ENCODE measurements at places on chromosomes 5 and 9. TPM values are rescaled to one million over a fixed set of nuclear protein-coding genes. Genes with fewer than 3 reads are reported as not detected.

- no peak for DNase-seq
- peaks cover 5% of the 10 kb centered on the region for H3K27me3 ChIP-seq
- H3K27ac ChIP-seq: no peak overlapping the region
- no peaks in the 10 kb centered on the region for H3K36me3 ChIP-seq
- no peak overlapping the region for H3K4me3 ChIP-seq
Observed at GRCh38 chr9:116939614-116940013, 252.5 kb downstream of the TRIM32 start.

The PLPPR1 gene
- not detected for polyA plus RNA-seq

DNA sequence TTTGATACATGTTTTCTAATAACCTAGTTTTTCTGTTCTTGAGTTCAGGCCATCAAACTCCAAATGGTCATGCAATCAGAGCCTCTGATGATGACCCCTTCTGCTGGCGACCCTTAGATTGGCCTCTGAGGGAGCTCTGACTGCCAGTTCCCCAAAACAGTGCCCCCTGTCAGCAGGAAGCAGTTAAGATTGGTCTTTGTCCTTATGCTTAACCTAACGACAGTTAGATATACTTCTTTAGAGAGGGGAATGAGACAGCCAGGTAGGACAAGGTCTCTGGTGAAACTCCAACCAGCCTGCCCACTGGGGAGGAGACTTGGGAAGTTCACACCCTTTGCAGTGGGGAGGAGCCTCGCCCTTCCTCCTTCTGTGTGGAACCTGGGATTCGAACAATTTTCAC is 390.4 kb upstream of the KIF2A start:
- H3K36me3 ChIP-seq: no peaks in the 10 kb centered on the region
- H3K4me1 ChIP-seq: no peaks in the 10 kb centered on the region
- no peak overlapping the region for H3K27ac ChIP-seq

DNA sequence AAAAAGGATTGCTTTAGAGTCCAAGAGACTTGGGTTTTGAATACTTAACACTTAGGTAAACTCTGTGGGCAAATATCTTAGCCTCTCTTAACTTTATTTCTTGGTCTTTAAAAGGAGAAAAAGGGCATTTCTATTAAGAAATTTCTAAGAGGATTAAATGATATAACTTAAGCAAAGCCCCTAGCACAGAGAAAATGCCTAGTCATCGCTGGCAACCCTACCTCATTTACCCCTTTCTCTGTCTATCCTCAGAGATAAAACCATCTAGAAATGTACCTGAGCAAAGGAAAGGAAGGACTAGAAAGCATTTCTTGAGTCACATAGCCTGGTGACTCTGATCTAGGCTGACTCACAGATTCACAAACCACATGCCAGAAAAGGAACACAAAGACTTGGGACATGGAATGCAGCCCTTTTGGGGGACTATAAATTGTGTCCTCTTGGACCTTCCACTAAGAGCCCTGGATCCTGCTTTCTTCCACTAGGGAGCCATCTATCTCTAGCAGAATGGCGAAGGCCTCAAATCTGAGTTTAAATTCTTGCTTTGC is 120.6 kb downstream of the FOXD1 start:
- H3K27ac ChIP-seq: no peak overlapping the region
- no peak for DNase-seq
- peaks cover 3% of the 10 kb centered on the region for H3K36me3 ChIP-seq

DNA sequence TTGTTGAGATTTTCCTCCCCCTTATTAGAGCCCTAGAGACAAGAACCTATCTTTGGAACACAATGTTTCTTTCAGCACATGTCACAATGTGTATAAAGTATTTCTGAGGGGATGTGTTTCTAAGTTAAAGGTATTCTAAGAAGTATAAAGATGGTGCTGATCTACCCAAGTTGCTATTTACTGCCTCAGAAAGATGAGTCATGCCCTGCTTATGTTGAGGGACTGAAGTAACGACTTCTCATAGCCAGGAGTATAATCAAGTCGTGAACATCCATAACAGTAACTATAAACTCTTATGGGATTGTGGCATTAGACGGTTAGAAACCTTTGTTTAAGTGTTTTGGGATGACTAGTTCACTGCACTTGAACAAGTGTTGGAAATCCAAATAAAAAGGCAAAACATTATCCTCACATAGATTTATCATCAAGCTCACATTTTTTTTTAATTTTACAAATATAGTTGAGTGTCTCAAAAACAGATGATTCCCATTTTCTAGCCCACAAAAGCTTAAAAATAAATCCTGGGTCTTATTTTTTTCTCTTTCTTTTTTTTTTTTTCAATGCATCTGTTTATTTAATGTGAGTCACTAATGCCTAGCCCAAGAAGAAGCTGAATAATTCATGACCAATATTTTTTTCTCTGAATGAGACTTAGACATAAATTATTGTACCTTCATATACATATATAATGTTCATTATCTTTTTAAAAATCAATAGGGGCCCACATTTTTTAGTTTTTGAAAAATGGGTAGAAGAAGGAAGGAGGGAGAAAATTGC is 12.2 kb upstream of the TMEM252 start:
- DNase-seq: no peak
- H3K4me3 ChIP-seq: no peak overlapping the region
- H3K36me3 ChIP-seq: no peaks in the 10 kb centered on the region
- H3K4me1 ChIP-seq: no peaks in the 10 kb centered on the region
- no peak overlapping the region for H3K27ac ChIP-seq

DNA sequence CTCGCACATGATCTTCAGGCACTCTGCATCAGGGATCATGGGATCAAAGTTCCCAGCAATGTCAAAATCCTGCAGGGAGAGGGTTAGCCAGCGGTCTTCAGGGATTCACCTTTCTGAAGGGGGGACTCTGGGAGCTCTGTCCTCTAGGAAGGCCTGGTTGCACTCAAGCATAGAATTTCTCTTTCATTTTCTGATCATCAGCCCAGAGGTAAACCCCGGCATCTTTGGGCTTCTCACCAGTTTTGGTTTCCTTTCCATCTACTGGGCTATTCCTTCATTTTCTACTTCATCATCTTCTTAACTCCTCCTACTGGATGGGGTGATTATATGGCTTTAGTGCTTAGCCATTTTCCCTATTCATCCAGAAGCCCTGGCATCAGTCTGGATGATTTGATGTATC is 4.6 kb upstream of the DND1 start:
- no peak overlapping the region for H3K4me3 ChIP-seq
- H3K27ac ChIP-seq: peak overlapping the region; percentile 11
- H3K36me3 ChIP-seq: no peaks in the 10 kb centered on the region
- no peak for DNase-seq
- H3K27me3 ChIP-seq: no peaks in the 10 kb centered on the region

DNA sequence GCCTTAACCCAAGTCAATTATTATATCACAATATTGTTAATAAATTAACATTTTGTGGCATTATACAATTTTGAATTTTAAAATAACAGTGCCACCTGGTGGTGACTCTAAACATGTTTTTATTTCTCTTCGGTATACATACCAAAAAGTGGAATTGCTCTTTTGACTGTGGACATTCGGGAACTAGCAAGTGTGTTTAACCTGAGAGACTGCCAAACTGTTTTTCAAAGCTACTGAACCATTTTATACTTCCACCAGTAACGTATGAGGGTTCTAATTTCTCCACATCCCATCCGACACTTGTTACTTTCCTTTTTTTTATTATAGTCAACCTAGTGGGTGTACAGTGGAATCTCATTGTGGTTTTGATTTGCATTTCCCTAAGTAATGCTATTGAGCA is 18.3 kb upstream of the HSDL2 start:
- DNase-seq: peak; percentile 16
- peaks cover 4% of the 10 kb centered on the region for H3K27me3 ChIP-seq
- peaks cover 11% of the 10 kb centered on the region for H3K36me3 ChIP-seq
- H3K4me1 ChIP-seq: no peaks in the 10 kb centered on the region

The NPR3 gene
- polyA plus RNA-seq: 0.18 TPM

DNA sequence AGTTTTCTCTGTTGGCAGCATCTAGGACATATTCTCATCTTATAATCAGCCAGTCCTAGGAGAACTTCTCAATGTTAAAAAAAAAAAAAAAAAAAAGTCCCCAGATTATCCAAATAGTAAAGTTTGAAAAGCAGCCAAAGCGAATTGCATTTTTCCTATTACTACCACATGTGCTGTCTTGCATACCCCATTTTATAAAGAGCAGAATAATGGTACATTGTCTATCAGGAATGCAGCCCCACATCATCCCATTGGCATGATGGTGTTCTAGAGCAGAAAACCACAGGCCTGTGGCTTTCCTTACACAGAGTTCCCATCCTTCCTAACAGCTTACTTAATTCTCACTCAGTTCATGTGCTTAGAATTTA is 381.6 kb downstream of the TMEM38B start:
- H3K4me3 ChIP-seq: no peak overlapping the region
- DNase-seq: no peak
- no peaks in the 10 kb centered on the region for H3K27me3 ChIP-seq

- no peak for DNase-seq
- H3K36me3 ChIP-seq: no peaks in the 10 kb centered on the region
- H3K4me3 ChIP-seq: no peak overlapping the region
Observed at GRCh38 chr9:112162621-112163413, 12.3 kb downstream of the SUSD1 start.

DNA sequence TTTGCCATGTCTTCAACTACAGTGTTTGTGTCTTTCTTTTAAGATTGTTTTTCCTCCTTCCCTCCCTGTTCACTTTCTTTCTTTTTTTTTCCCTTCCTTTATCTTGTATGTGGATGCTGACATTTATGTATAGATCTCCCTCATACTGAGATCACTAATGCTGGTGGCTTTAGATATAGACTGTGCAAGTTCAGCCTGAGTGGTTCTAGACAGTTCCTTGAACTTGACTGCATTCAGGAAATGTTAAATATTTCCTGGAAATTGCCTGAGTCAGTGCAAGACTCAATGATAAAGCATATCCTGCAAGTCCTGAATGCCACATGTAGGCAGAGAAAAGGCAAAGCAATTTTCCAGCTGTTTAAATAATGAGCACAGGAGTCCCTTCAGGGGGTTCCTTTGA is 182.5 kb upstream of the NR3C1 start:
- DNase-seq: no peak
- no peak overlapping the region for H3K4me3 ChIP-seq
- no peaks in the 10 kb centered on the region for H3K4me1 ChIP-seq
- H3K27me3 ChIP-seq: peaks cover 3% of the 10 kb centered on the region
- H3K27ac ChIP-seq: no peak overlapping the region

DNA sequence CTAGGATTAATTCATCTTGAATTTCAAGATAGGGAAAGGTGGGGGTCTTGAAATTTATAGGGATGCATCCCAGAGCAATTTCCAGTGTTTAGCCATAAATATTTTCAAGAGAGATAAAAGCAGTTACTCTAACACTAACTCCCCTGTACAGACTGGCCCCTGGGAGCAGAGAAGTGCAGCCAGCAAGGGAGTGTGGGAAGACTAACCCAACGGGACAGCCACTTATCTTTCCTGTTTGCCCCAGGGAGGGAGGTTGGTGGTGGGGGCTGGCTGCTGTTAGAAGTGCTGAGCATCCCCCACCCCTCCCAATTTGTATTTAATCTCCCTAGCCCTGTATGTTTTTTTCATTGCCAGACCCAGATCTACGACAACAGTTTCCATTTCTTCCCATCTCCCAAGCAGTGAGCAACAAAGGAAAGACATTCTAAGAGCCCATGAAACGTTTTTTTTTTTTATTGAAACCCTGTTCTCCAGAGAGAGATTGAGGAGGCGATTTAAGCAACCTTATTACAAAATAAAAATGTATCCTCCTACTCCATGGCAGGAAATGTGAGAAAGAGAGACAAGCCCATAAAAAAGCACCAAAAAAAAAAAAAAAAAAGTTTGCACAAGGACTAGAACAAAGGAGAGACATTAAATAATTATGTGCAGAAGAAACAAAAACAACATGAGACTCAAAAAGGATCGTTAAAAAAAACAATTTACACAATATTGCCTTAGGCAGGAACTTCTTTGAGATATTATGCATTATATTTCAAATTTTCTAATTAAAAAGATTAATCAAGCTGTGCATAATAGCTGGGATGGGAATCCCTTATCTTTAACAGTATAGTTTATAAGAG is 343.4 kb downstream of the ARHGEF28 start:
- H3K4me1 ChIP-seq: no peaks in the 10 kb centered on the region
- H3K36me3 ChIP-seq: no peaks in the 10 kb centered on the region
- DNase-seq: no peak
- no peak overlapping the region for H3K4me3 ChIP-seq
- H3K27me3 ChIP-seq: peaks cover 11% of the 10 kb centered on the region

DNA sequence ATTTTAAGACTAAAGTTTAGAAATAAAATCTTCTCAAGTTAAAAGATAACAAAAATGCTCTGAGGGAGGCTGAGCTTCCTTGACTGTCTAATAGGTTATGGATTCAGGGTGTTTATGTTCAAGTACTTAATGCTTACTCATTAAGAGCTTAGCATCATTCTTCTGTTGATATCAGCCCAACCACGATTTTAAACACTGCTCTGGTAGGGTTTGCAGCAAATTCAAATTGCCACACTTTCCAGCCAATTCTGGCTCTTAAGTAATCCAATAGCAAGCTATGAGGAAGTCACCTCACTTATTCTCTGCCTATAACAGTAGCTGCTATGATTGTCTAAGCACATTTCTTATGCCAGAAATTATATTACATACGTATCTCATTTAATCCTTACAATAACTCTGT is 191.0 kb upstream of the KIF2A start:
- H3K27me3 ChIP-seq: peaks cover 14% of the 10 kb centered on the region
- H3K36me3 ChIP-seq: no peaks in the 10 kb centered on the region
- H3K4me1 ChIP-seq: no peaks in the 10 kb centered on the region
- no peak for DNase-seq
- H3K4me3 ChIP-seq: no peak overlapping the region
- no peak overlapping the region for H3K27ac ChIP-seq

- no peak for DNase-seq
- H3K27me3 ChIP-seq: no peaks in the 10 kb centered on the region
- H3K27ac ChIP-seq: no peak overlapping the region
- H3K4me1 ChIP-seq: no peaks in the 10 kb centered on the region
- H3K4me3 ChIP-seq: no peak overlapping the region
Observed at GRCh38 chr5:143194206-143194605, 209.3 kb downstream of the NR3C1 start.

DNA sequence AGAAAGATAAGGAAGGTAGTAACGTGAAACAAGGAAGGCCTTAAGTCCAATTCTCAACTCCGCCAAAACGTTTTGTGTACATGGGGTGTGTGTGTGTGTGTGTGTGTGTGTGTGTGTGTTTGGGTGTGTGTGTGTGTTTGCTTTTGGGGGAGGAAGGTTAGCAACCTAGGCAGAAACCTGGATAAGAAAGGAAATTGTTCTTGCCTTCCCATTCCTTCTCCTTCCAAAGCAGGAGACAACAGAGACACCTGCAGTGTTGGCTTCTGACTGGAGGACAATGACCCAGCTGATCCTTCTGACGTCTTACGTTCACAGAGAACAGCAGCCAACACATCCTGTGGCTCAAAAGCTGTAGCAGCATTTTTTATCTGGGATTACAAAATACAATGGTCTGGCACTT is 4.1 kb upstream of the CCNG1 start:
- H3K4me1 ChIP-seq: peaks cover 11% of the 10 kb centered on the region
- no peak overlapping the region for H3K4me3 ChIP-seq
- DNase-seq: no peak

DNA sequence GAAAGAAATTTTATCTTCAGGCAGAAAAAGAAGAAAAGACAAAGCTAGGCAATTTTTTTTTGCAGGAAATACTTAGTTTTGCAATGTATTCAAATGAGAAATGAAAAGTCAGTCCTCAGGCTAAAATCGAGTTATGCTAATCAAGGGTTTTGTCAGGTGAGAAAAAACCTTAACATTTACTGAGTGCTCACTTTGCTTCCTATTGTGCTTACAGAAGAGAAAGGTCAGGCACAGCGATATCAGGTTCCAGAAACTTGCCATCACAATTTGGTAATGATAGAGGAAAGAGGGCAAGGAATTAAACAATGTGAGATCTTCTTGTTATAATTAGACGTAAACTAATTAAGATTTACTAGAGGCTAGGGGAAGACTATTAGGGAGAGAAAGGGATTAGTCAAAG is 431.7 kb upstream of the CTNND2 start:
- no peak overlapping the region for H3K4me3 ChIP-seq
- no peak overlapping the region for H3K27ac ChIP-seq
- H3K27me3 ChIP-seq: no peaks in the 10 kb centered on the region
- H3K4me1 ChIP-seq: no peaks in the 10 kb centered on the region
- H3K36me3 ChIP-seq: no peaks in the 10 kb centered on the region
- DNase-seq: no peak

Data from naive thymus-derived CD8-positive, alpha-beta T cell (primary cell).